NCI-H187 (cell line): ENCODE measurements at places on chromosomes 1 and 21.

DNA sequence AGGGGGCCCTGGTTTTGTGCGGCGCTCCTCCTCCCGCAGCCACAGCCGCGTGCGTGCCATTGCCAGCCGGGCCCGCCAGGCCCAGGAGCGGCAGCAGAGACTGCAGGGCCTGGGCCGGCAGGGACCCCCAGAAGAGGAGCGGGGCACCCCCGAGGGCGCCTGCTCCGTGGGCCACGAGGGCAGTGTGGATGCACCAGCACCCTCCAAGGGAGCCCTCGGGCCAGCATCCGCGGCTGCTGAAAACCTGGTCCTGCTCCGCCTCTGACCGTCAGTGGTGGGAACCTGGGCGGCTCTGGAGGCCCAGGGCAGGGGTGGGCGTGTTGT lies 21.5 kb downstream of the PANK4 start:
- no peak for DNase-seq

- no peak for DNase-seq
Measured at GRCh38 chr1:186502087-186502486, 41.2 kb upstream of the PDC start.

- no peak for DNase-seq
Measured at GRCh38 chr1:87291107-87291506, 37.6 kb upstream of the LMO4 start.

- DNase-seq, result no peak
Measured at GRCh38 chr1:1020415-1021009, 592 bp downstream of the AGRN start.

DNA sequence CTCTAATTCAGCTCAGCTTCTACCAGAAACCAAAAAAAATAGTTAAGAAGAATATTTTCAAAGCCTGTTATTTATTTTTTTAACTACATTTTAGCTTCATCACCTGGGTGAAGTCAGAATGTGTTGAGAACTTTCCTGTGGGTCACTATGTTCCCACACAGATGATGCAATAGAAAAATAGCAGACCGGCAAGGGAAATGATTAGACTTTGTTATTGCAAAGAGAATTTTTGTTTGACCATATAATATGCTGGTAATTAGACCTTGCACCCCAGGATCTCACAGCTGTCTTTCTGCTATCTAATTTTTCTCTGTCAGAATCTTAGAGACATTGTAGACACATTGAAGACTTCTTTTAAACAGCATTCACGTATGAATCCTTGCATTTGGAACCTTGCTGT lies 299.3 kb downstream of the TBX15 start:
- DNase-seq, result no peak
